Endothelial cell of umbilical vein (primary cell): ENCODE measurements at places on chromosomes 3 and 15. TPM values are rescaled to one million over a fixed set of nuclear protein-coding genes. Genes with fewer than 3 reads are reported as not detected.

DNA sequence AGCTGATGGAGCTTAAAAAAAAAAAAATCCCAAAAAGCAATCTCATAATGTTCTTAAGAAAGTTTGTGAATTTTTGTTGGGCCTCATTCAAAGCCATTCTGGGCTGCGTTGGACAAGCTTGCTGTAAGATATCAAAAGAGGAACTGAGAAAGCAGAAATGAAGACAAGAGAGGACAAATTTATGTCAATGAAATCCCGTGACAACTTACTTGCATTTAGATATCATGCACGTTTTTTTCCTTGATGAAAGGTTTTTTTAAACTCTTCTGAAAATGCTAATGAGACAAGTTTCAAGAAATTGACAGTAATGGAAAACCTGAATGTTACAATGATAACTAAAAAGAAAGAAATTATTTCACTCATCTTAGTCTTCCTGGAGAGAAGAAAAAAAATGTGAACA lies 662.9 kb downstream of the SQOR start:
- DNase-seq = no peak

DNA sequence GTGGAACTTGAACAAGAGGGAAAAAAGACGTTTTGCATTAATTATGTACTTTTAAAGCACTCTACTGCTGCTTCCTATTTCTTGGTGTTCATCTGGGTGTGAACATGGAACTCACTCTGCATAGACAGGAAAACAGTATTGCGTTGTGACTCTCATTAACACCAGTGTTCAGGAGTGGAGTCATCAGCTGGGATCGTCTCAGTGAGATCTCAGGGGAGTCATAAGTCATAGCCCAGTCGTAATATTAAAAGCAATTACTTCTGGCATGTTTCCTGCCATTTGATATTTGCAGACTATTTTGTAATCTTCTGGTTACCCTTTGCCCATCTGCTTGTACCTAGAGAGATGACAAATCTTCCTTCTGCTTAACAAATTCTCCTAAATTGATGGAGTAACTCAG lies 462.0 kb upstream of the ATP11B start:
- no peak for DNase-seq

- peak; percentile 72 for DNase-seq
These were observed 30.3 kb downstream of the CDC25A start for GRCh38 chr3:48157950-48158376.

GRCh38 chr3:136350132-136350531 lies 100.0 kb downstream of the PCCB start:
- DNase-seq = no peak

GRCh38 chr3:140972833-140973232 lies 31.2 kb downstream of the SLC25A36 start:
- DNase-seq = peak; percentile 29

DNA sequence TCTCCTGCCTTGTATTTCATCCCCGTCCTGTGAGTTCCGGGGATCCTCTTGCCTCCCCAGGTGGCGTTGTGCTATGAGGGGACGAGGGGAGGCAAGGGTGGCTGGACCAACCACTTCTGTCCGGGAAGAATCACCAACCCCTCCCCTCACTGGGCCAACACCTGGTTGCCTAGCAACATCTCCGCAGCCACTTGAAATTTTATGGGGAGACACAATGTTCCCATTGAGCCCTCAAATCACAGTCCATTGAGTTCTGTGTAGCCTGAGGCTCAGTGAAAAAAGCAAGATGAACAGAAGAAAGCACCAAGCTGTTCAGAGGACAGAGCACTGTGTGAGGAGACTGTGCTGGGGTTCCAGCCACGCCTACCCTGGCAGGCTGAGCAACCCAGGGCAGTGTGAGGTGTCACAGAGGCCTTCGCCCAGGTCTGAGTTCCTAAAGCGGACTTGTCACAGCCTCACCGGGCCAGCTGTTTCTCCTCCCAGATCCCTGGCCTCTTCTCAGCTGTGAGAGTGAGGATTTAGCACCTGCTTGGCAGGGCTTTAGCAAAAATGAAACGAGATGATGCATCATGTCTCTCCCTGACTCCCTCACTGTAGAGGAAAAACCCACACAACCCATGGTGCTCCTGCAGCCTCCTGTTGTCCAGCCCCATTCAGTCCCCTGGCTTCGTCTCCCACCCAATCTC lies 76.8 kb downstream of the ATP2B2 start:
- no peak for DNase-seq

DNA sequence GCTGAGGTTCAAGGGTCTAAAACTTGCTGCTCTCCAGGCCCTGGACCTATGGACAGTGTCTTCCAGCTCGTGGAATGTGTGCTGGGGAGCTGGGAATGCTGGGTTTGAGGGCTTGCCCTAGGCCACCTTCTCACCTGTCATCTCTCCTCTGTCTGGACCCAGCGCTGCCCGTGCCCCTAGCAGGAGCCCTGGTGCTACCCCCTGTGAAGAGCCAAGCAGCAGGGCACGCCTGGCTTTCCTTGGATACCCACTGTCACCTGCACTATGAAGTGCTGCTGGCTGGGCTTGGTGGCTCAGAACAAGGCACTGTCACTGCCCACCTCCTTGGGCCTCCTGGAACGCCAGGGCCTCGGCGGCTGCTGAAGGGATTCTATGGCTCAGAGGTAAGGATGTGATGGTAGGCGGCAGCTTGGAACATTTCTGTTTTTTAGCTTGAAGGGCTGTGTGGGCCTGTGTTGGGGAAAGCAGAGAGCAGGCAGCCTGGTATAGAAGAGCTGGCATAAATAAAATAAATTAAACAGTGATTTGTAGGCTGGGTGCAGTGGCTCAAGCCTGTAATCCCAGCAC lies 5.1 kb downstream of the CHRD start:
- no peak for DNase-seq

- DNase-seq = peak; percentile 84
These were observed 269.3 kb downstream of the ARPP21 start for GRCh38 chr3:35908366-35909232.

DNA sequence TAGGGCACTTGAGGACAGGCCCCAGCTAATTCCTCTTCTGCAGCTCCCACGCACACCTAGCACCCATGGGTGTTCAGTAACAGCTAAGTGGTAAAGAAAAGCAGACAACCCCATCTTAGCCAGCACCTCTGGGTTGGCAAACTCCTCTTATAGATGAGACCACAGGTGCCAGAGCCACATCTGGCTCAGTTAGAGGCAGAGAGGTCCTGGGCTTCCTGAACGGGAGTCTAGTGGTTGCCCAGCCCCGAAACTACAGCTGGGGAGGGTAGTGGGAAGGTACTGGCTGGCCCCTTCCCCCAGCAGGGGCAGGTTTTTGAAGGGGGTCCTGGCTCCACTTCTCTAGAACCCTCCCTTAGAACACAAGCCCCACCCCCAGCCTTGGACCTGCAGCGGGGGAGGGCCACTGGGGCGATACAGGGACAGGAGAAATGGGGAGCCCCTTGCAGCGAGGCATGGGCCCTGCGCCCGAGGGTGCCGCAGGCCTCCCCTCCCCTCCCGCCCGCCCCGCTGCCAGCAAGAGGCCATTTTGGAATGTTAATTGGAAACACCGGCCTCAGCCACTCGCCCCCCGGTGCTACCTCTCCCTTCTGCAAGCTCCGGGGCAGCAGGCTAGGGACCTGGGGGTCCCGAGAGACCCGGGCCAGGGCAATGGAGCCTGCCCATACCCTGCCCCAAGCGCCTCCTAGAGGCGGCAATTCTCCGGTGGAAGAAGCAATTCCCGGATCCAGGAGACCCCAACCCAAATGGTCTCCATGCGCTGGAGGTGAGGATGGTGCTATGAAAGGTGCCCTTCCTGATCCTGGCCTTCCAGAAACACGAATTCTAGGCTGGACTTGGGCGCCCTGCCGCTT lies 1.5 kb downstream of the DUSP7 start:
- DNase-seq = peak; percentile 20

DNA sequence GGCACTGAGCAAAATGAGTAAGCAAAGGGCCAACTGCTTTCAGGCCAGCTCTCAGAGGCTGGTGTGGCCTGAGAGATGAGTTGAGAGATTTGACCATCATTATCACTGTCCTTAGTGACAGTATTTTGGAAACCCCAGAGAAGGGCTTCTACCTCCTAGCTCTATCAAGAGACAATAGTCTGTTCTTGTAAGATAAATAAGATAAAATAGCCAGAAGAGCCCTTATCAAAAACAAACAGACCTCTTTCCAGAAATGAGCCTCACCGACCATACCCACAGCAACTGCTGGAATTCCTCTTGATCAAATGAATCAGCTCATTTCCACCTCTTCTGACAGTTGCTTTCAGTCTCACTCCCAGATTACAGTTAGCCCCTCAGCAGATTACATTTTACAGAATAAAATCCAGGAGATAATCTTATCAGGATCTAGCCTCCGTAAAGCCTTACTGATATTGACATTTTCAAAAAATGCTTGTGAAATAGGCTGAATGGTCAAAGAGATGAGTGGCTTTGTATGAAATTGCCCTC lies 4.5 kb downstream of the HDC start:
- no peak for DNase-seq

DNA sequence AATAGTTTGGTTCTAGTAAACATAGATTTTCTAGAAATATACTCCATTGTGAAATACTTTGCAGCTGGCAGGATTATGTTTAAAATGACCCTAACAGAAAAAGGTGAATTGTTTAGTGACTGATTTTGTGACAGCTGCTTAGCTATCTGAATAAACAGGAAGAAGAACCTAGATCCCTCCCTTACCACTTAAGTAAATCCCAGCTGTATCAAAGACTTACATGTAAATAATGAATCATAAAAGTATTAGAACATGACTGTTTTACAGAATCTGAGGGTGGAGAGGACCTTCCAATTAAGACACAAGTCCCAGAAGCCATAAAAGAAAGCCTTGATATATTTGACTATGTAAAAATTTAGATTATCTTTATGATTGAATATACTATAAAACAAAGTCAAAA lies 15.9 kb downstream of the SLC49A4 start:
- no peak for DNase-seq

DNA sequence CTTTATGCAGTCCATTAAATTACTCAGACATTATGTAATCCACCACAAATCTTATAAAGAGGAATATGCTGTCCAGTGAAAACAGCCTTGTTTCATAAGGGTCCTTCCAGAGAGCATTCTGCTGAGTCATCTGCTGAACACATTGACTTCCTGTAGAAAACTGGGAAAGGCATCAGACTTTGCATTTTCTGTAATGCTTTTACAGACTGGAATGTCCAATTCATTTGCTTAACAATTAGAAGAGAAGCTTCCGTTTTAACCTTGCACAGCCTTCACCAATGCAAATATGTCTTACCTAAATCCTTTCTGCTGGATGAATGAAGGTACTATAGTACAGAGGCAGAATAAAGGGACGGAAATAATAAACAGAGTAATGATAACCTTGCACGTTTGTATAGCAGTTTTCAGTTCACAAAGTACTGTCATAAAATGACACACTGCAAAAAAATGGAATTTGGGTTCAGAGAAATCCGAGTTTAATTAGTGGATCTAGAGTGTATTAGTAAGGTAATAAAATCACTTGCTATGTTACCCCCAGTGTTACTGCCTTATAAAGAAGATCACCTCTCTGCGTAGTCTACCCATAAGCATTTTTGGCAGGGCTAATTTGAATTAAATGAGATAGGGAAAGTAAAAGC lies 301.5 kb downstream of the PYDC2 start:
- peak; percentile 58 for DNase-seq

- no peak for DNase-seq
These were observed 99.1 kb downstream of the TMEM108 start for GRCh38 chr3:133137042-133137996.

GRCh38 chr3:124780761-124781475 lies 50.7 kb downstream of the UMPS start:
- DNase-seq = peak; percentile 43

GRCh38 chr3:187519428-187519890 lies 150.7 kb downstream of the SST start:
- DNase-seq = no peak

DNA sequence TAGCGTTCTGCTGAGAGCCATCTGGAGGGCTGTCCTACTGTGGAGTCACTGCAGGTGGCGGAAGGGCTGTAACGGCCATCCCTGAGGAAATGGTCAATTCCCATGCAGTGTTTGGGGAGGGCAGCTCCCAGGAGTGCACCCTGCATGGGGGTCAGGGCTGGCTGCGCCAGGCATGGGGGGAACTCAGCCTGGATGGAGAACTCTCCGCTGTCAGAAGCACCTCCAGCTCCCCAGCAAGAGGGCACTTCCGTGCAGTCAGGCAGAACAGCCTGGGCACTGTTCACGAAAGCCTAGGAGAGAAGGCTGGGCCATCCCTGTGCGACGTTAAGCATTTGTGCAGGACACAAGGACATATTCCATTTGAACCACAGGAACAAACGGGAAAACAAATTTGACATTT lies 105.2 kb downstream of the LRIG1 start:
- DNase-seq = no peak

DNA sequence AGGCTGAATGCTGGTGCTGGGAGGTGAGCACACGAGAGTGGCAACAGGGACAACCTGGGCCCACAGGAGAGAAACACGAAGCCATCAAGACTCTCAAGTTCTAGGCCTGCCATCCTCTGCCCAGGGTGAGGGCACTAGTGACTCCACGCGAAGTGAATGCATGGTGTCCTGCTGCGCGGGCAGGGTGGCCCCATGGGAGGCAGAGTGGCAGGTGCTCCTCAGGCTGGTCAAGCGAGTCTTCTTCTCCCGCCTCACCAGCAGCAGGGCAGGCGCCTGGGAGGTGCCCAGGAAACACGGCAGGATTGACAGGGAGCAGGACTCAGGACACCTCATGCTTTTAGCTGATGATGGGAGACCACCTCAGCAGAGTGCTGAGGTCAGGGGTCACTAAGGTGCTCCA lies 26.9 kb downstream of the STIMATE start:
- DNase-seq = no peak

DNA sequence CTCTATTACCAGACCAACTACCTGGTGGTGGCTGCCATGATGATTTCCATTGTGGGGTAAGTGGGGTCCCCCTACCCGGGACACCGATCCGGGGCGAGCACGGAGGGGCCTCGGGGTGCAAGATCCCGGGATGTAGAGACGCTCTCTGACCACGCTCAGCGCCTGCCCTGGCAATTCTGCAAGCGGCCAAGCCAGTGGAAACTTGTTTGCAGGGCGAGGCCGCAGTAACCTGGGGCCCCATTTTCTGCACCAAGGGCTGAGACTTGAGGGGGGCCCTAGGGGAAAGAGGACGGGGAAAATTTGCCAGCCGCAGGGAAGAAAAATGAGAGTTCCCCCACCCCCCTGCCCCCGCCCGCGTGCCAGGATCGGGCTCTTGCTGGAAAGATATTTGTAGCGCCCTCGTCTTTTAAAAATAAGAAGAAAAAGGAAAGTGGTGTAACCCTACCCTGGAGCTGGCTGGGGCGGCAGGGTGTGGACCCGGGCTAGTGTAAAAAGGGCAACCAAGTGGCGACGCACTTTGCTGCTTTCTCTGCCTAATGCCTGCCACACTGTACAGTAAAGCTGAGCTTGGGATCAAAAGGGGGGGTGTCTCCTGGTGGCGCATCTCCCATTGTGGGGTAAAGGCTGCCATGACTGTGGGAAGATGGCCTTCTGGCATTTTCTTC lies 563 bp downstream of the ARL6IP5 start:
- DNase-seq = no peak

Gene TRH
- total RNA-seq = not detected in 2 replicates

Gene ARHGEF26
- total RNA-seq = 2.2 and 2.9 TPM in 2 replicates

Gene STXBP5L
- not detected in 2 replicates for total RNA-seq

Gene NOX5
- total RNA-seq = 0.07 TPM in 1 of 2 replicates, not detected in the other

Gene ALS2CL
- total RNA-seq = 9.7 and 10.1 TPM in 2 replicates

Gene MAGEL2
- not detected in 2 replicates for total RNA-seq

Gene FEZF2
- total RNA-seq = not detected in 2 replicates

Gene AQR
- 37.5 and 37.7 TPM in 2 replicates for total RNA-seq

Gene CHRFAM7A
- total RNA-seq = 7.1 and 9.1 TPM in 2 replicates

Gene VPS18
- total RNA-seq = 32.8 and 33.3 TPM in 2 replicates

Gene MINDY2
- total RNA-seq = 11.4 and 13.7 TPM in 2 replicates

Gene TRNT1
- total RNA-seq = 21.3 and 21.9 TPM in 2 replicates

Gene SLC6A11
- total RNA-seq = not detected in 2 replicates

Gene PLA1A
- total RNA-seq = not detected in 2 replicates

Gene FHIT
- 2.2 and 3.1 TPM in 2 replicates for total RNA-seq
